Nucleus accumbens (tissue), 56 donors: ENCODE measurements at places on chromosomes 2 and 18.

DNA sequence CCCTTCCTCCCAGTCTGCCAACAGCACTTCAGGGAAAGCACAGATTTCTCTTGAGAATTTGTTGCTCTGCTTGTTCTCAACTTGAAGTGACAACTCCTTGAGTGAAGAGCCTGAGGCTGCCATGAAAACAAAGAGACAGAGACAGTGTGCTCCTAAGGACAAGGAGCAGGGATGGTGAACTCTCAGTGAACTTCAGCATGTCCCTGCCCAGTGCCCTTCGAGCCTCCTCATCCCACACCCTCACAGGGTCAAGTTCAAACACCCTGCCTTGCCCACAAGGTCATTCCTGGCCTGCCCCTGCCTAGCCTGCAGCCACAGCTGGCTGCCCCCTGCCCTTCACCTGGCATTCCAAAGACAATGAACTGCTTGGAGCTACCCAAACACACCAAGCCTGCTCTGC is 343.5 kb upstream of the KLHL29 start:
- no peak for DNase-seq

GRCh38 chr2:111634050-111634794 is 249.8 kb downstream of the ANAPC1 start:
- DNase-seq, result no peak

DNA sequence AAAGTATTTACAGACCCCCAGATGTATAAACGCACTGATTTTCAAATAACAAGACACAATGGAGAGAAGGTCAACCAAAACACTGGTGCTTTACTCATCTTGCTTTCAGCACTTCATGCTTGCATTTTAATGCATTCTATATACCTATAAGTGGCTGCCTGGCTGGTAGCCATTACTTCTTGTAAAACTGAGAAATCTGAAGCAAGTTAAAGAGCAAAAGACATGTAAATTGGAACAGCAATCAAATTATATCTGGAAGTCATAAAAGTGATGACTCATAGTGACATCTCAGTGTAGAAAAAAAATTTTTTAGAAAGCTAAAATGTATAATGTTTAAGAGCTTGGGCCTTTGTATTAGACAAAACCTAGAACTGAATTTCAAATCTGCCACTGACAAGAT is 106.2 kb downstream of the CCDC141 start:
- no peak for DNase-seq

- DNase-seq, result no peak
Observed at GRCh38 chr18:45505497-45506206, 109.6 kb upstream of the SLC14A2 start.

- DNase-seq, result no peak
Observed at GRCh38 chr18:37246779-37247340, 318.7 kb downstream of the CELF4 start.

DNA sequence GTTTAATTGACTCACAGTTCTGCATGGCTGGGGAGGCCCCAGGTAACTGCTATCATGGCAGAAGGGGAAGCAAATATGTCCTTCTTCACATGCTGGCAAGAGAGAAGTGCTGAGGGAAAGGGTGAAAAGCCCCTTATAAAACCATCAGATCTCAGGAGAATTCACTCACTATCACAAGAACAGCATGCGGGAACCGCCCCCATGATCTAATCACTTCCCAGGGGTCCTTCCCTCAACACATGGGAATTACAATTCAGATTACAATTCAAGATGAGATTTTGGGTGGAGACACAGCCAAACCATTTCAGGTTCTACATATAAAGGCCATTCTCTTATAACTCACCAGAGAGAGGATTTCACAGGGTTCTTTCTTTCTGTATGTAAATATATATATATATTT is 62.9 kb downstream of the VRK2 start:
- DNase-seq, result no peak

DNA sequence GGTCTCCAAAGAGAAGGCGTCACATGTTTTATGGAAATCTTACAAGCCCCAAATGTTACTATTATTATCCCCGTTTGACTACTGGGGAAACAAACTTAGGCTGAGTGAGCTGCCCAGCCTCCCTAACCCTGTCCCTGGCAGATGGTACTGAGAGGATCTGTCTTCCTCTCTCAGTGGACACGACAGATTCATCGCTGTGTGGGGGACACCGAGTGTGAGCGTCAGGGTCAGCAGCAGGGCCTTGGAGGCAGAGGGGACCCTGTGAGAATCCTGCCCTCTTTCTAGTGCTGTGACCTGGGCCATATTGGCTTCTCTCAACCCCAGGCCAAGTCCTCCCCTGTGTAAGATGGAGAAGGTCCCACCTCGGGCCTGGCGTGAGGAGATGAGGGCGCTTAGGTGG is 27.1 kb upstream of the SMAD7 start:
- no peak for DNase-seq

DNA sequence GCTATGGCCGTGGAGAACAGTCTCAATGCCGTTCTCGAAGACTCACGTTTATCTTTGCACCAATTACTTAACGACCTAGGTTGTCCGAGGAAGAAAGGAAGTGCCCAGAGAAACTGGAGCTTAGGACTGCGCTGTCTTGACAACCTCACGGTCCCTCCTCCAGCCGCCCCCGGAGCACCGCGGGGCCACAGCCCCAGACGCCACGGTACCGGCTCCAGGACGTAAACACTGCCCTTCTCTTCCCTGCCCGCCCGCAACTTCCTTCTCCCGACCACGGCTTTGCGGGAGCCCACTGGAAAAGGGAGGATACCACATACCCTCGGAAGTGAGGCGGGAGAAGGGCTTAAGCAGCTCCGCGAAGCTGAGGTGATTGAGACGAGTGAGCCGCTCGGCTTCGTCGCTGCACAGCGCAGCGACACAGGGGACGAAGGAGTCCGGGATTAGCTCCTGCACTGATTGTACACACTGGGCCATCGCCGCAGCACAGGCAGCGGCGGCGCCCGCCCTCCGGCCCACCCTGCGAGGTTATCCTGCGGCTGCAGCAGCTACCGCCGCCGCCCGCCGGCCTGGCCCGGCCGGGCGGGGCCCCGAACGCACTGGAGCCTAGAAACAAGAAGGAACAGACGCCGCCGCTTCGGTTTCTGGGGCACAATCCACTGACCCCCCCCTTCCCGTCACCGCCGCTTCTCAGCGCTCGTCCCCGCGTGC is 483 bp downstream of the TRAPPC8 start:
- DNase-seq, result peak; percentile 62

DNA sequence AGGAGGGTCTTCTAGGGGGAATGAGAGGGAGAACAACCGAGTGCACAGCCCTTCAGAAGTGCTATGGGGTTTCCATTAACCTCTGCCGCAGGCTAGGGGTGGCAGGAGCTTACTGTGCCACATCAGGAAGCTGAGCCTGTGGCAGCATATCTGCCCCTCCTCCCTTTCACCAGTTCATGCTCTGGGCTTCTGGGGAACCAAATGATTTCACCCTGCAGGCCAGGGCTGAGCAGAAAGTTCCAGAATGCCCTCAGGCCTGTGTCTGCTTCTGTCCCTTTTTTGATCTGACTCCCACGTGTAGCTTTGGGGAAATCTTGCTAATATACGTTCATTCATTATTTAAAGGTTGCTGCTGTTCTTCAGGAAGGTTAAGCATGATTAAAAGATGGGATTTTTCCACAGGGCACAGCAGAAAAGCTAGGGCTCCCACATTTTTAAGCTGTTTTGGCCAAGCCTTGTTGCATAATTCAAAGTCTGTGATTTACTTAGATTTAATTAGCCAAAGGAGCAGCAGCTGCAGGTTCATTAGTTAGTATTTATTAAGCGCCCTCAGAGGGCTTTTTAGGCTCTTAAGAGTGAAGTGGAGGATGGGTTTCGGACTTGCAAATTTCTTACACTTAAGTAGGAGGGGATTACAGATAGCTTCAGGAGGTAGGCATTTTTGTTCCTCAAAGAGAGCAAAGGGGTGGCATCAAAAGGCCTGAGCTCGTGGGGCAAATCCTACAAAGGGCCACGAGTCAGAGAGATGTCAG is 10.2 kb downstream of the TMEM247 start:
- DNase-seq, result no peak

GRCh38 chr18:25288340-25288938 is 63.5 kb downstream of the ZNF521 start:
- no peak for DNase-seq

GRCh38 chr18:44679914-44680272 is 795 bp upstream of the SETBP1 start:
- DNase-seq, result peak; percentile 54

- DNase-seq, result no peak
Observed at GRCh38 chr2:201580486-201580885, 62.8 kb downstream of the TMEM237 start.

- no peak for DNase-seq
Observed at GRCh38 chr2:69755862-69756467, 14.0 kb downstream of the ANXA4 start.

DNA sequence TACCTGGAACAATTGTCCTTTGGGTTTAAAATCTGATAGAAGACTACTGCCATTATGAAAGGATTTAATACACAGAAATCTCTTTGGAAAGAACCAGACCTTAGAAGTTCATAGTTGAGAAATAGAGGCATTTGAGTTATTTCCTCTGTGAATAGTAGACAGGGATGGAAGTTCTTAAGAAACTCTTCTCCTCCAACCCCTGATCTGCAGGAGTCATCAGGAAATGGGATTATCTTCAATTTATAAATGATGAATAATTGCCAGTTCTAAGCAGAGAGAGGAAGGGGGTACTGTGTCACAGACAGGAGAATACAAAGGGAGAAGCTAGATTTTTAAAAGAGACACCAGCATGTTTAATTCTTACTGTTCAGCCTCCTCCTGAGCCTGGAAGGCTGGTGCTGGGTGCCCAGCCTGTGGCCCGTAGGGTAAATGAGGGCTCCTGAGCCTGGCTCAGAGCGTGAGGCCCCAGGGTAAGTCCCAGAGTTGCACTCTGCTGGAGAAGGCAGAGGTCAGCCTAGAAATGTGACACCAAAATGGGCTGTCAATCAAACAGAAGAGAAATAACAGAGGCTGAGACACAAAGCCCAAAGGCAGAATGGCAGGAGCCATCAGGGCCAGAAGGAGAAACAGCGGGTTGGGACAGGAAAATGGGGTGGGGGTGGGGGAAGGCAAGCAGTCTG is 58.2 kb upstream of the PKDCC start:
- DNase-seq, result no peak

DNA sequence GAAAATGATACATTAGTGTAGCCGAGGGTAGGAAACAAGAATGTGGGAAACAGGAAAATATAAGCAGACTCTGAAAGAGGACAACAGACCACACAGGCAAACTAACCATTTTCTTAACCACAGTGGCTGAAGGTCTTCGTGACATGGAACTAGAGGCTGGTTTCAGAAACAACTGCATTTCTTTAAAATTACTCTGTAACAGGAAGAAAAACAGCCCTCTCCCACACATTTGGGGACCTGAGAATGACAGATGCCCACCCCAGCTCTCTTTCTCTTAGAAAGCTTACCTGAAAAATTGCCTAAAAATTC is 13.8 kb upstream of the SLC25A52 start:
- DNase-seq, result no peak

- no peak for DNase-seq
Observed at GRCh38 chr2:53813151-53813550, 26.3 kb downstream of the ERLEC1 start.

GRCh38 chr18:11570769-11571412 is 38.5 kb upstream of the SLC35G4 start:
- no peak for DNase-seq
